ENCODE measurements at places on chromosomes 2 and 18. TPM values are rescaled to one million over a fixed set of nuclear protein-coding genes. Genes with fewer than 3 reads are reported as not detected.

Gene IL18RAP
- not detected for total RNA-seq

Gene TDRD15
- total RNA-seq: not detected

Gene SP140
- 2.6 TPM for total RNA-seq

Gene CYP27A1
- total RNA-seq: 25.1 TPM

Gene TWIST2
- total RNA-seq: 102 TPM

Gene TUBB6
- total RNA-seq: 487 TPM

Gene ODC1
- total RNA-seq: 204 TPM

Gene EGR4
- not detected for total RNA-seq

Gene REG1B
- total RNA-seq: not detected

Gene SCG2
- 0.44 TPM for total RNA-seq

Data from uterine smooth muscle cell (primary cell).